ENCODE measurements at places on chromosomes 4 and X.

- DNase-seq = peak; percentile 53
Observed at GRCh38 chr4:153114771-153115321, 89.4 kb upstream of the TRIM2 start.

GRCh38 chr4:49516796-49517195 is 530.7 kb downstream of the CWH43 start:
- no peak for DNase-seq

DNA sequence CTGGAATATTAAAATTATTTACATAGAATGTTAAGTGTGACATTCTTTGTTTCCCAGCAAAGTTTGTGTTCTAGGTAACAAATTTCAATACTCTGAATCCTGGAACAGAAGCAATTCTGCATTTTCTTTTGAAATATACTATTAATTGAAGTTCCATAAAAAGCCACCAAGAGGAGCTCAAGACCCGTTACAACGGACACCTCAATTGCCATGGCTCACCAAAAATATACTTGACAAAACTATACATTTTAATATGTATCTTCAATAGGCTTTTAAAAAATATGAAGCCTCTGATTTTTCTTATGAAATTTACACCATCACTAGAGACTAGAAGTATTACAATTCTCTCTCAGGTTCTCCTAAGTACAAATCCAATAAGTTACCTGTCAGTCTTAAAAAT is 111.4 kb downstream of the NYX start:
- DNase-seq = no peak

DNA sequence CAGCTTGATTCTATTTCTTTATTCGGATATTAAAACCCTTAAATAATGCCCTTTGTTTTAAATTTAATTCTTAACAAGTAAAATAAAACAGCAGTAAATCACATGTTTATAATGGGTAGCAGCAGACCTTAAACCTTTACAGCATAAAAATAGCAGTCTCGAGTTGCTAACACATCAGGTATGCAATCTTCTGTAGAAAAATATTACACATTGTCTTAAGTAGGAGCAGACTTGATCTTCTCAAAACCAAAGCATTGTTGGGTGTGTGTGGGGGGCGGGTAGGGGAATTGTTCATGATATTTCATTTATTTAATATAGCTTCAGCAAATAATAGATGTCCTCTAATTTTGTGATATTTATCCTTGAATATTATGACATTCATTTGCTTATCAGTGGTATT is 331.4 kb downstream of the PCDH7 start:
- no peak for DNase-seq

- peak; percentile 47 for DNase-seq
Observed at GRCh38 chr4:153084980-153085630, 119.1 kb upstream of the TRIM2 start.

- no peak for DNase-seq
Observed at GRCh38 chr4:88457307-88458103, 586 bp downstream of the HERC5 start.

- DNase-seq = no peak
Observed at GRCh38 chr4:139223682-139224317, 46.8 kb upstream of the ELF2 start.

- DNase-seq = no peak
Observed at GRCh38 chr4:181517491-181517890, 725.7 kb upstream of the TENM3 start.

- no peak for DNase-seq
Observed at GRCh38 chr4:123200051-123200940, 196.3 kb upstream of the SPRY1 start.

- DNase-seq = no peak
Observed at GRCh38 chrX:109352066-109352588, 129.8 kb downstream of the GUCY2F start.

- no peak for DNase-seq
Observed at GRCh38 chr4:141155586-141155985, 22.3 kb upstream of the RNF150 start.

GRCh38 chrX:118655561-118656246 is 71.7 kb upstream of the IL13RA1 start:
- no peak for DNase-seq

DNA sequence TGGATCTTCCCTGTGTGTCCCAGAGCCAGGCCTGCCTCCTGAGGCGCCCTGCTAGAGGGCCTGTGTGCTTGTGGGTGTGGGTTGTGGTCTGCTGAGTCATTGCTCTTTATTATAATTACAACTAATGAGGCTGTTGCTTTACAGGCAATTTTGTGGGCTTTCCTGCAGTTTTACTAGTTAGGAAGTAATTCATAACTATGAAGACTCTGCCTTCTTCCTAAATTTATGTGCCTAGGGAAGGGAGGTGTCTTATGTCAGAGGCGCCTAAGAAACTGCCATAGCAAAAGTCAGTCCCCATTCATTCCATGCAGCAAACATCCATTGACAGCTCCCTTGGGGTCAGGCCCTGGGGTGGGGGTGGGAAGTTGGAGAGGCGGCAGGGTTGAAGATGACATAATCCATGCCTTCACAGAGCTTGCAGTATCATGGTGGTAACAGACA is 359.2 kb downstream of the IDS start:
- no peak for DNase-seq

DNA sequence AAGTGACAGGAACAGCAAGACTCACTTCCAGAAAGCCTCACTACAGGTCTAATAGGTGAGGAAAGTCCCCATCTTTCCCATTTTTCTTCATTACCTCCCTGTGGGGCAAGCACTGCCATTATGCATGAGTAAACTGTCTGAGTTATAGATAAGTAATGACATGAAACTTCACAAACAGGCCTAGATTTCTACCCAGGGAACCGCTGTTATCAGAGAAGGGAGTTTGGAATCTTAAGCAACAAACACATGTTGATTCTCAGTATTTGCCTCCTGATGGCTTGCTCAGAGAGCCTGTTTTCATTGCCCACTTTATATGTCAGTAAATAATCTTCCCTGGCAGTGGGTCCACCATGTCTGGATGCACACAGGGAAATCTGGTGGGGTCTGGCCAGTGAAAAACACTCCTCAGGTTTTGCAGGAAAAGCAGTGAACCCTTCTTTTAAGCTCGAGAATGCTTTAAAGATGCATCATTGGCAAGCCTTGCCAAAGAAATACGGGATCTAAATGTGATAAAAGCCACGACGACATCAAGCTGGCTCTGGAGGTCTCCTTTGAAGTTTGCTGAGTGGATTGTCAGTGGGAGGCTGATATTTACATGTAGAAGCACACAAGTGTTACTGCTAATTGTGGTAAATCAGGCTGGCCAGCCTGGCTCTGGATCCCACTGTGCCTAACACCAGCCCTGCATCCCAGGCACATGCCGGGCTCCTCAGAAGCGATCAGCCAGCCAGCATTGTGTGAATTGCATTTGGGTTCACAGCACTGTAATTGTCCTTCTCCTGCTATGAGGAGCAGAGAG is 25.2 kb downstream of the PDGFRA start:
- DNase-seq = no peak

DNA sequence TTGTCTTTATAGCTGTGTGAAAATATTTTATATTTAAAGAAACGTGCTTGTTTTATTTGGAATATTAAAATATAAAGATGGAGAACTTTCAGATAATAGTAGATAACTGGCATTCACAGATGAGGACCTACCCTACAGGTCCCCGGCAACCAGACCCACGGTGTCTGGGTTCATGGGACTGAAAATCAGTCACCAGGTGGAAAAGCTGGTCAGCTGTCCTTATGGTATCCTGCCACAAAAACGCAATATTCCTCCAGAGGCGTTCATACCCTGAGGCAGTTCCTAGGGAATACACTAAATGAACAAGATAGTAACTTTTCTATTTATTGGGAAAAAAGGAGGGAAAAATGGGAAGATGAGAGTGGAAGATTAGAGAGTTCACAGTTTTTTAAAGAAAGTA is 1.2 kb downstream of the TLR6 start:
- no peak for DNase-seq

DNA sequence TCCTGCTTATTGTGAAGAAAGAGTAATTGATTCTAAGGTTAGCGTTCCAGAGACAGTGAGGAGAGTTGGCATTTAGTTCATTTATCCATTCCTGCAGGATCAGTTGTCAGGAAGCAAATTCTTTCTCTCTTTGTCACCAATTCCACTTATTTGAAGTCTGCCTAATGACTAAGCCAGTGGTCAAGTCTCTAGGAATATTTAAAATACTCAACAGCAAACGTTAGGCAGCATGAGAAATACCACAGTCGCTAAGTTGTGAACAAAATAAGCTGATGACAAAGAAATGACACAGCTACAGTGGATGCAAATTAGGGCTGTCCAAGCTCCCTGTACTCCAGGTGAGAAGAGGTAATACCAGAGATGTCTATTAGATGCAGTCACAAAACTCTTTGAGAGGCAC is 6.6 kb upstream of the MAGEB17 start:
- DNase-seq = no peak

DNA sequence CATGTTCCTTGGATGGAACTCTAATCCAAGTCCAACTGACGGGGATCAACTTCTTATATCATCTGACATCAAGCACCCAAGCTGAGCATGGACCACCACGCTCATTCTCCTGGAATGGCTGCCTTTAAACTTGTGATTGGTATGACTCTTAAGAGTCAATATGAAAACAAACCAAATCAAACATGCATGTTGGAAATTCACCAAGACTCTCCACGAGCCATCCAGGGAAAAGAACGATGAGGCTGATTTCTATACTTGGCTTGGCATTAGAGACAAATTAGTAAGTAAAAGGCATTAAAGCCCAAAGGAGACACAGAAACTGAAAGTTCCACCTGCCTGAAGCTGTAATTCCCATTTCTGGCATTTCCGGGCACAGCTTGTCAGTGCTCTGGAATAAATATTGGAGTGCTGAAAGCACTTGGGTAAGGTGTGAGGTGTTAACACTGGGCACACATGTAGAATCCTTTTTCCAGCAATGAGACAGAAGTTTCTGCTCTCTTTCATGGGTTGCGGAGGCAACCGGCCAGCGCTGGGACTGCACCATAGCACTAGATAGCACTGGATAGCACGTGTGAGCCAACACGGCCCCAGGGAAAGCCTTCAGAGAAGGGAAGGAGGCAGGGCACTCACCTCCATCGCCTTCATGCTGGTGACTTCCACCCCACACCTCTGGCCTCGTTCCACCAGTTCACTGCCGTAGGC is 42.1 kb upstream of the CENPU start:
- DNase-seq = no peak

DNA sequence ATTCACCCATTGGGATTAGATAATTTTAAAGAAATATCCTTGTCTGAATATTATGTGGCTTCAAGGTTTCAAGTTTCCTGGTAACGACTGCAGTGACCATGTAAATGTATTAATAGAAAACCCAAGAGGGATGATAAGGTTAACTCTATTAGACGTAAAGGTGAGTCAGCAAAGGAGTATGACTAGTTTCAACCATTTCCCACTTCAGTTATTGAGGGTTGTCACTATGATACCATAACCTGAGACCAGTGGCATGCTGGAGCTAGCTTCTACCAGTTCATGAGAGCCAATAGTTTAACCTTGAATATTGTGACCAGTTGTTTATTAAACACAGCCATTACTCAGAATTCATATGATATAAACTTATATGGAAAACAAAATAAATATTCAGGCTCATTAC is 270.1 kb downstream of the TMA16 start:
- no peak for DNase-seq

DNA sequence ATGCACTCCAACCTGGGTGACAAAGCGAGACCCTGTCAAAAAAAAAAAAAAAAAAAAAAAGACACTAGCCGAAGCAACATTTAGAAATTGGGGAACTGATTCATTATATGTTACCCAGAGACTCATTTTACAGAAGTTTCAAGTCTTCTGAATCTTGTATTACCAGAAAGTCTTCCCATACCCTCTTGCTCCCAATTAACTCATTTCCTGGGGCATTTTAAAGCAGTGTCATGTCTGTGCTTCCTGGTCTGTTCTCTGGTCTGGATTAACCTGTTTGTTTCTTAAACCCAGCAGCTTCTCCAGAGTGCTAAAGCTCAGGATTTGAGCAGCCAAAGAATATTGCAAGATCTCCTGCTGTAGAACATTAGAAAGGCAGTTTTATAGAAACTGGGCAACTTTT is 43.7 kb downstream of the FRMPD3 start:
- DNase-seq = no peak

DNA sequence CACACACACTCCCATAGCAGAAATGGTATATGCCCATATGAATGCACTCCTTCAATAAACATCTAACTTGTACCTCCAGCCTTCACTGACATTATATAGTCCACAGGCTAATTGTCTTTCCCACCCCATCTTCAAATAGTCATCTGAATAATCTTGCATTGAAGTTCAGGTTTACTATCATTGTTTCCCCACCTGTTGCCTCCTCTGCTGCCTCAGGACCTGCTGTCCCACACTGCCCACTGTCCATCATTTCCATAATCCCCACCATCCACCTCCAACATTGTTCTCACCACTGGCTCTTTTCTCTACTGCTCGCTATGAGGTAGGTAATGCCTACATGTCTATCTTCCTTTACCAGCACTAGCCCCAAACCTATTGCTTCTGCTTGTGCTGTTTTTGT is 66.1 kb downstream of the TBC1D9 start:
- DNase-seq = no peak

- no peak for DNase-seq
Observed at GRCh38 chr4:73723928-73724327, 16.4 kb upstream of the CXCL8 start.

GRCh38 chrX:119692191-119693039 is 553 bp downstream of the SEPTIN6 start:
- DNase-seq = peak; percentile 66
